ENCODE measurements at places on chromosomes 12 and 14.

DNA sequence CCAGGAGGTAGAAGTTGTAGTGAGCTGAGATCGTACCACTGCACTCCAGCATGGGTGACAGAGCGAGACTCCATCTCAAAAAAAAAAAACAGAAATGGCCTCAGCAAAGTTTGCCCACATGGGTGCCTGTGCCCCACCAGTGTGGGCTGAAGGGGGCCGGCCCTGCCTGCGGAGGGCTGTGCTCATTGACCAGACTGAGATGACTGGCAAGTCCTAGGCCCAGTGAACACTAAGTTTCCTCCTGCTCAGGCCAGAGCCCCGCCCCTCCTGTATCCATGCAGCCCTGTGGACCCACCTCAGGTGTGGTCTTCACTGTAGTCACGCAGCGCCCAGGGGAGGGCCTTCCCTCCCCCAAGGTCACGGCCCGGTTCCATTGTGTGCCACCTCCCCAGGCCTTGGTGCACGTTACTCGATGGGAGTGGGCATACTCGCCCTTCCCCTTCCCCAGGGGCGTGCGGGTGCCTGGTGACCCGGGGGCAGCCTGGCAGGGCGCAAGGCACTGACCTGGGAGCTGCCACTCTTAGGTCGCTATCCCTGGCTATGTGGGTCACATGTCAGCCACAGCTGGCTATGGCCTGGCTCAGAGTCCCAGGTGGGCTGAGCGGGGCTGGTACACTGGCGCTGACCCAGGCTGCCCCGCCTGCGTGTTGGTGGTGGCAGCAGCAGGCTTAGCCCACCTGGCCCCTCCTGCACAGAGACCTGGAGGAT is 16.1 kb downstream of the INF2 start:
- no peak for DNase-seq

DNA sequence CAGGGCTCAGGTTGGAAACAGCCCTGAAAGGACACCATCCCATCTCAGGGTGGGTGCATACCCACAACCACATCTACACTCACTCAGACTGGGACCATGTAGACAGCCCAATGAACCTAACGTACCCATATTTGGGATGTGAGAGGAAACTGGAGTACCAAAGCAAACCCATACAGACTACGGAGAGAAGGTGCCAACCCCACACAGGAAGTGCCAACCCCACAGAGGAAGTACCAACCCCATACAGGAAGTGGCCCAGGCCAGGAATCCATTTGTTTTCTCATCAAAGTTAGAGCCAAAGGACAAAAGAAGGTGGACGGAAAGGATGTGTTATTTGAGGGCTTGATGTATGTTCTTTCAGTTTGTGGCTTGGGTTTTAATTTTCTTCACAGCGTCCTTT is 19.5 kb upstream of the SPIC start:
- DNase-seq, result no peak

DNA sequence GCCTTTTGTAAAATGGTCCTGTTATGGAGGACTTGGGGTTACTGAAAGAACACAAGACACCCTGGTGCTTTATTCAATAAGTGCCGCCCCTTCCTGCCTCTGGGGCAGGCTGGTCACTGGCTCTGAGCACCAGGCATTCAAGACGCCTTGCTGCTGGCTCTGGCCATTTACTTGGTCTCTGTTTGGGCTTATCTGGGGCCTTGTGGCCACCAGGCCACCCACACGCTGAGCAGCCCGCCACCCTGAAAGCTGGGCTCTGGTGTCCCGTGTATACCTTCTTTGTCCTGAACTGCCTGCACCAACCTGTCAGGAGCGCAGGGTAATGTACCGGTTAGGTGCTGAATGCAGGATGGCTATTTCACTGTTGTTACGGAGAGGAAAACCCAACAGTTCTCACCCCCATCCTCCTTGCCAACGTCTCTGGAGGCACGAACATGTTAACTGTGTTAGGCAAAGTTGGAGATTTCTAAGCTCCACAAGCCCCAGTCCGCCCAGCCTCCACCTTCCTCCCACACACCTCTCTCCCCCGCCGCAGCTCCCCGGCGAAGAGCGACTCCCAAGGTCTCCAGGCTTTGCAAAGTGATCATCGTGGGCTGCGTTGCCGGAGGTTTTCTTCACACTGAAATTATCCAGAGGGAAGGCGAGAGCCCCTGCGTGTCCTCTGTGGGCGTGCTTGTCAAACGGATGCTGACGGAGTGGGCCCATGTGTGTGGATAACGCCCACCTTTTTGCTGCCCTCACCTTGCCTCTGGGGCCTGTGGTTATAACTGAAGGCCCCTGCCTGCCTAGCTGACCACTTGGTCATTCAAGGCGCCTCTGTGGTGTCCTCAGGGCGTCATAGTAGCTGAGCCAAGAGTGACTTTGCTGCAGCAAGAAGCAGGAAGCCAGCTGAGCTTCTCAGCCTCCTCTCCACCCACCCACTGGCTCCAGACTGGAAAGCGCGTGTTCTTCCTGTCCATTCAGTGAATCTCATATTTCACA is 18.8 kb upstream of the BEGAIN start:
- DNase-seq, result no peak

DNA sequence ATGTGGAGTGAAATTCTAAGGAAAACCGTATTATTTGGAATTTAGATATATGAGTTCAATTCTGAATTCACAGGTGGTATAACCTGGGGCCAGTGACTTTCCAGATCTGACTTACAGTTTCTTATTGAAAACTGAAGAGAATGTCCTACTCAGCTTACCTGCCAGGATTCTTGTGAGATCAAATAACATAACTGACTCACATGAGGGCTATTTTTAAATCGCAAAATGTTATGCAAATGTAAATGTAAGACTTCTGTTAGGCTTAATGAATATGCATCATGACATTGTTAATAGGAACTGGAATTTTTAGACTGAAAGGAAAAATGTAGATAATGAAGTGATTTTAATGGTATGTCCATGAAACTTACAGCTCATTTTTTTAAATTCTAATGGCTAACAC is 1142.1 kb downstream of the FLRT2 start:
- DNase-seq, result no peak

- DNase-seq, result no peak
Measured at GRCh38 chr12:2032506-2032905, 20.3 kb upstream of the CACNA1C start.

DNA sequence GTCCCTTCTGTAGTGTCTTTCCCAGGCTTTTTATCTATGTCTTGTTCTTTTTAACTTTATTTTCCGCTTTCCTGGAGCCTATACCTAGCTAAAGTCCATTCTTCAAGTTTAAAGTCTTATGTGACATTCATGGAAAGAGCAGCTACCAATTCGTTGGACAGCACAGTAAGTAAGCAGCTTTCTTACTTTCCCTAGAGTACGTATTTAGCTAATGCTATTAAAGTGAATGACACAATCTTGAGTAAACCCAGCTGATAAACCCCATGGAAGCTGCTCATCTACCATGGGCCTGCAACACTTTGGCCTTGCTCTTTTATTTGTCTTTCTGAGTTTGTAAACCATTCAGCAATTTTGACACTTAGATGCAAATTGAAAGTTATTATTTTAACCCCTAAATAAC is 30.0 kb downstream of the ALX1 start:
- DNase-seq, result no peak

- no peak for DNase-seq
Measured at GRCh38 chr14:61694039-61694438, 1.3 kb upstream of the HIF1A start.

DNA sequence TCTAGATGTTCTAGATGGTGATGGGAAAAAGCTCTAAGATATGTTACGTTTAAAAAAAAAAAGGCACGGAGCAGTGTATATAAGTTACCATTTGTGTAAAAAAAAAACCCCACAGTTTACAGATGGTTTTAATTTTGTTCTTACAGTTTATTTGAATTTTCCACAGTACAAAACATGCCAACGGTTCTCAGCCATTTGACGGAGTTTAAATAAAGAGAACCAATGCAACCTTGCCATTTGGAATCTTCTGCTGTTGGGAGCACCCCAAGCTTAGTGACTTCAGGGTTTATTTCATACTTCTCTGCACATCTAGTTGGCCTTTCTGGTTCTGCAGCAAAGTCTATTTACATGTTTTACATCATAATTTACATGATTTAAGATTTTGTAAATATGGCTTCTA is 7.7 kb upstream of the HPD start:
- no peak for DNase-seq

- DNase-seq, result peak; percentile 88
Measured at GRCh38 chr12:71865166-71865713, 25.7 kb downstream of the TBC1D15 start.
